Astrocyte (in vitro differentiated cells and primary cell): ENCODE measurements at places on chromosomes 6 and 20. TPM values are rescaled to one million over a fixed set of nuclear protein-coding genes. Genes with fewer than 3 reads are reported as not detected.

Gene EXOC2
- total RNA-seq = 44.4 and 49.7 TPM in 2 replicates

Gene HLA-DQB1
- total RNA-seq = 3.7 and 4.1 TPM in 2 replicates

Gene CAGE1
- total RNA-seq = 0.10 and 0.30 TPM in 2 replicates

Gene HELZ2
- total RNA-seq = 188 and 200 TPM in 2 replicates

Gene ACOT13
- total RNA-seq = 33.3 and 35.9 TPM in 2 replicates

Gene SLC22A7
- not detected in 2 replicates for total RNA-seq

Gene TBX18
- total RNA-seq = 12.2 and 12.5 TPM in 2 replicates

Gene TRAPPC3L
- not detected in 2 replicates for total RNA-seq

Gene PSORS1C1
- total RNA-seq = 8.8 and 9.2 TPM in 2 replicates

Gene GSTA3
- not detected in 2 replicates for total RNA-seq

Gene CCN2
- total RNA-seq = 1,138 and 1,253 TPM in 2 replicates

Gene RFX6
- total RNA-seq = not detected in 2 replicates

Gene MYLK4
- total RNA-seq = 0.23 and 0.55 TPM in 2 replicates

Gene OR2J3
- not detected in 2 replicates for total RNA-seq

Gene CST7
- total RNA-seq = 0.25 TPM in 1 of 2 replicates, not detected in the other

Gene SAPCD1
- 0.72 and 1.2 TPM in 2 replicates for total RNA-seq

Gene TUBB
- 815 and 887 TPM in 2 replicates for total RNA-seq

Gene ADGB
- total RNA-seq = not detected in 2 replicates

Gene PDYN
- not detected in 2 replicates for total RNA-seq

Gene PLEKHG1
- total RNA-seq = 8.9 and 12.1 TPM in 2 replicates

Gene NKX2-2
- total RNA-seq = not detected in 2 replicates

Gene FOXS1
- total RNA-seq = 26.0 and 37.1 TPM in 2 replicates

Gene NINL
- total RNA-seq = 7.9 and 10.2 TPM in 2 replicates

Gene STK38
- 53.9 and 54.1 TPM in 2 replicates for total RNA-seq

Gene UBD
- 9.9 and 13.2 TPM in 2 replicates for total RNA-seq

Gene CD93
- total RNA-seq = 0.02 TPM in 1 of 2 replicates, not detected in the other

Gene NRSN1
- total RNA-seq = not detected in 2 replicates

Gene ID4
- 12.0 and 12.8 TPM in 2 replicates for total RNA-seq

Gene VSX1
- not detected in 2 replicates for total RNA-seq

Gene GABBR1
- total RNA-seq = 61.4 and 66.3 TPM in 2 replicates

Gene LY6G6F
- not detected in 2 replicates for total RNA-seq

Gene MUC22
- 0.05 TPM in 1 of 2 replicates, not detected in the other for total RNA-seq

Gene TUBB2B
- total RNA-seq = 124 and 144 TPM in 2 replicates
